Activated CD8-positive, alpha-beta memory T cell treated with anti-CD3 and anti-CD28 coated beads, Interleukin-2, amount 50 U/mL, for 4 hours (primary cell): ENCODE measurements at places on chromosomes 1 and 21.

- no peak for DNase-seq
These were observed 80.5 kb upstream of the PRMT6 start for GRCh38 chr1:106975944-106976343.

- DNase-seq, result peak; percentile 49
These were observed 15.4 kb downstream of the BTG2 start for GRCh38 chr1:203320591-203321272.

- no peak for DNase-seq
These were observed 5.3 kb upstream of the EVA1B start for GRCh38 chr1:36328713-36329112.

GRCh38 chr1:22826604-22827580 is 116.3 kb downstream of the EPHB2 start:
- no peak for DNase-seq

DNA sequence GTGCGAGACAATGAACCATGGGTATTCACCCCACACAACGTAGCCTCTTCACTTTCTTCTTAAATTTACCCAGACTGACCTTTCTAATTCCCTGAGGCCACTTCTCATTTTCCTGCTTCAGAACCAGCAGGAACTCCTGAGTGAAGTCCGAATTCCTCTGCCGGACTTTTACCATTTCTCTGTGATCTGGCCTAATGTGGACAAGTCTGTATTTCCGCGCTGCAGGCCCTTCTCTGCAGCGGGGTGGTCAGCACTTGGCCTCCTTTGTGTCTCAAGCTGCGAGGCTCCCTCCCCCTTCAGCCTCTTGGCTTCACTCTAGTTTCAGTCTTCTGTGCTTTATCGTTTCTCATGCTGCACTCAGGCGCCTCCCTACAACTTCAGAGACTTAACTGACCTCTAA is 9.4 kb upstream of the CTBS start:
- no peak for DNase-seq

DNA sequence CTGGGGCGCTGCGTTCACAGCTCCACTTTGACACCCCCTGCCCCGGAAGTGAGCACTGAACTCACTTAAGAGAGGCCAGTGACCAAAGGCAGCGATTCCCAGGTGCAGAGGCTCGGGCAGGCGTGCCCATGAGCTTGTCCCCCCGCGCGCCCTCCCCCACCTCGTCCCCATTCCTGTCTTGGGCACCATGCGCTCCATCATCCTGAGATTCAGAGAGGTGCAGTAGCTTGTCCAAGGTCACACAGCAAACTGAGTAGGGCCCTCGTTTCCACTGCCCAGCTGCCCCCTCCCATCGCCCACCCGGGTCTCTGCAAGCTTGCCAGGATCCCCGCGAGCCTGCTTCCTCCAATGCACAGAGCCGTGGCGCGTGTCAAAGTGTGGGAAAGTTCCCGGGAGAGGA is 68.0 kb downstream of the SYT2 start:
- DNase-seq, result no peak

- no peak for DNase-seq
These were observed 25.2 kb upstream of the CDCA8 start for GRCh38 chr1:37667023-37667671.

- no peak for DNase-seq
These were observed 653.4 kb downstream of the KCNT2 start for GRCh38 chr1:195954848-195955247.

- DNase-seq, result peak; percentile 4
These were observed 35.6 kb upstream of the LRRC3 start for GRCh38 chr21:44419679-44420078.

DNA sequence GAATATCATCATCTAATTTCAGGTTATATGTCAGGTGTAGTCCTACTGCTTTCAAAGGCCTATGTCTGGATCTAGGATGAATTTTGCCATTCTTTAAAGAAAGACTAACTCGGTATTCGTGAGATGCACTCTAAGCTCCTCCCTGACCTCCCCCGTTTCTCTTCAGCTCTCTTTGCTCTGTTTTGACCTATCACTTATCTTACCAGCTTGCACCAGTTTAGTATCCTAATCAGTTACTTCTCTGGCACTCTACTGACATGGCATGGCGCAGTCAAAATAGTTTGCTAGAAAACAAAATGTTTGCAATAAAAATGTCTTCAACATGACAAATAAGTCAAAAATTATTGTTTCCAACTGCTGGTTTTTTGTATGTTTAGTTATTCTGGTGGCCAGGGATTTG is 8.4 kb upstream of the SLC16A1 start:
- DNase-seq, result no peak

- peak; percentile 26 for DNase-seq
These were observed 250.2 kb upstream of the FGGY start for GRCh38 chr1:59046730-59047157.

GRCh38 chr1:7553042-7553690 is 217.9 kb upstream of the VAMP3 start:
- DNase-seq, result no peak

DNA sequence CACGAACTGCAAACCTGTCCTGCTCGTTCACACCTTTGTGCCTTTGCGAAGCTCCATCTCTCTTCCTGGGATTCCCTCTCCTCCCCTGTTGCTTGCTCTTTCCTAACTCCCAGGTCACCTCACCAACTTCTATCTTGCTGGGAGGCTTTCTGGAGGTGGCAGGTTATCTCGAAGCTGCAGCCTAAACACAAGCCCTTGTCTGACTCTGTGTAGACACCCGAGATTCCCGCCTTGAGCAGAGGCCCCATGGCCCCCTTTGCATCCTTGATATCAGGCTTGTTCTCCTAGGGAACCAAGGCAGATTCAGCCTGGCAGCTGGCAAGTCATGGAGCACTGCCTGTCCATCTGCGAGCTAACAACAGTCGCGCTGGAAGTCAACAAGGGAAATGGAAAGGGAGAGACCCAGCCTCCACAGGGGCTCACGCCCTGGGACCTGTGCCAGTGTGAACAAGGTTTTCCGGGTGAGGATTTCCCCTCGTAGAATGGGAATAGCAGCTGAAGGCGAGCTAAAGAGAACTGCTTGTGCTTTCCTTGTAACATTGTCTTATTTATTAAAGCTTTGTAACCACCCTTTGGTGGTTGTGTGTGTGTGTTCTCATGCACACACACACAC is 109.5 kb upstream of the JUN start:
- no peak for DNase-seq

GRCh38 chr1:20409012-20409411 is 77.0 kb downstream of the CAMK2N1 start:
- DNase-seq, result no peak

GRCh38 chr1:8523666-8524206 is 205.8 kb downstream of the SLC45A1 start:
- DNase-seq, result no peak

GRCh38 chr21:44049606-44050005 is 37.5 kb downstream of the TRAPPC10 start:
- no peak for DNase-seq

- no peak for DNase-seq
These were observed 75.0 kb downstream of the PTPN14 start for GRCh38 chr1:214476229-214476985.

DNA sequence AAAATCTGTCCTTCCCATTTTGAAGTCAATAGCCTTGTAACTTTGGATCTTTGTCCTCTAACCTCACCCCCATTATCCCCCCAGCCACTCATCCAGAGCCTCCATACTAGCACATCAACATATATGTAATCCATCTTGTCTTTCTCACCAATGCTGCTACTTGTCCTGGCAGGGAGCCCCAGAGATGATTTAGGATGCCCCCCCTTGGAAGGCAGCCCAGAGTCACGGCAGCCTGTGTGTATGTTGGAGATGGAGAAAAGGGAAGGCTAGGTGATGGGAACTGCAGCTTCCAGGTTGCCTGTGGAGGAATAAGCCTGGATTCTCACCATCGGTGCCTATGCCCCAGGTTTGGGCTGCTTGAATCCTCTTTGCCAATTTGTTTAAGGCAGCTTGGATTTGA is 51.7 kb upstream of the SCMH1 start:
- DNase-seq, result no peak

- no peak for DNase-seq
These were observed 19.8 kb downstream of the CAMTA1 start for GRCh38 chr1:6805004-6805416.

GRCh38 chr1:159509440-159510228 is 26.2 kb downstream of the OR10J5 start:
- DNase-seq, result no peak

DNA sequence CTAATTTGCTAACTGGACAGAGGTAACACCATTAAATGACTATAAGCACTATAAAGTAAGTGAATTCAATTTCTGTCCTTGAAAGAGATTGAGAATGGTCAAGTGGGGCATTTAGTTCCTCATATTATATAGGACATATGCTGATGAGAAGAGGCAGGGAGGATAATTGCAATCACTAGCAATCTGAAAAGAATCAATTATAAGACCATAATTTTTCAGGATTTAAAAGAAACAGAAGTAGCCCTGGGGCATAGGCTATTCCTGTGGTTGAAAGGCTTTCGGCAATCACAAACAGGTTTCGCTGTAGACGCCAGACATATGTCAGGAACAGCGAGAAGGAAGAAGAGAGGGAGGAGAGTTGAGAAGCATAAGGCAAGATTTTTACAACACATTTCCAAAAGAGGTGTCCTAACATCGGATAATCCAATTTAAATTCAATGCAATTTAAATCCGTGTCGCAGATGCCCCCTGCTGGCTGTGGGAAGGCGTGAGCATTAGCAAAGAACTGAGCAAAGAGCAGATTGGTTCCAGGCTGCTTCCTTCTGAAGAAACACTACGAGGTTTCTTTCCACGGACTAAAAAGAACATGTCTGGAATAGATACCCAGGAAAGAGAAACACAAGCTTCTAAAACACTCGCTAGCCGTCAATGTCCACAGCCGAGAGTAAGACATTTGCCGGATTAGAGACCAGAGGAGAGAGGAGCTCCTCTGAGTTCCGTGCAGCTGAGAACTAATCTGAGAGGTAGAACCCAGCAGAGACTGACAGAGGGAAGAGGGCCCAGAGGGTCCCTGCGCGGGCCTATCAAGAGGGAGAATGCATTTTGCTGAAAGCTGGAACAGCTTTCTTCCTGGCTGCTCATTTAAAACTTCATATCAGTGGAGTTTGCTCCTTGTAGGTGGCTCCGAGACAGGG is 27.9 kb downstream of the RGS5 start:
- DNase-seq, result peak; percentile 24

- DNase-seq, result no peak
These were observed 24.6 kb upstream of the NEK7 start for GRCh38 chr1:198132060-198132781.

- peak; percentile 18 for DNase-seq
These were observed at the start of gene VANGL1 for GRCh38 chr1:115641762-115642167. TSS of gene VANGL1 (plus strand) at chr1:115641970. CDS start at chr1:115651414, 9,444 bp downstream.

GRCh38 chr1:166174108-166174507 is 7.3 kb upstream of the FAM78B start:
- no peak for DNase-seq

GRCh38 chr1:34415140-34415539 is 238.4 kb downstream of the C1orf94 start:
- no peak for DNase-seq

DNA sequence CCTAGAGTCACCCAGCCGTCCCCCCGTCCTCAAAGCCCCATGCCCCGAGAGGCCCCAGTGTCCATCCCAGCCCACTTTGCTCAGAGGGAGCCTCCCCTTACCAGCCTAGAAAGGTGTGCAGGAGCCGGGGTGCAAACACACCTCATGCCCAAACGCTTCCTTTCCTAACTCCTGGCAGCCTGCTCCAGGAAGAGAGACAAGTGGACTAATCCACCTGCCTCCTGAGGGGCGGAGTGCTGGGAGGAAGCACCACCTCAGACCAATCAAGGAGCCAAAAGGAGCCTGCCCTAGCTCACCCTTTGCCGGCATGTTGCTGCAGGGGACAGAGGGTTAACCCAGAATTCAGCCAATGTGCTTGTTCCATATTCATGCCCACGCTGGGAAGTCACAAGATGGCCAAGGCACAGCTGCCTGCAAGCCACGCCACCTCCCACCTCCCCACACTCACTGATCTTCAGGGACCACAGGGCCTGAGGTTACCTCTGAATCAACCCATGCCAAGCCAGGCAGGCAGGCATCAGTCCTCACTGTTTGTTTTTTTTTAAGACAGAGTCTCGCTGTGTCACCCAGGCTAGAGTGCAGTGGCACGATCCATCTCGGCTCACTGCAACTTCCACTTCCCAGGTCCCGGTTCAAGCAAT is 27.8 kb downstream of the PLEKHA6 start:
- DNase-seq, result no peak

DNA sequence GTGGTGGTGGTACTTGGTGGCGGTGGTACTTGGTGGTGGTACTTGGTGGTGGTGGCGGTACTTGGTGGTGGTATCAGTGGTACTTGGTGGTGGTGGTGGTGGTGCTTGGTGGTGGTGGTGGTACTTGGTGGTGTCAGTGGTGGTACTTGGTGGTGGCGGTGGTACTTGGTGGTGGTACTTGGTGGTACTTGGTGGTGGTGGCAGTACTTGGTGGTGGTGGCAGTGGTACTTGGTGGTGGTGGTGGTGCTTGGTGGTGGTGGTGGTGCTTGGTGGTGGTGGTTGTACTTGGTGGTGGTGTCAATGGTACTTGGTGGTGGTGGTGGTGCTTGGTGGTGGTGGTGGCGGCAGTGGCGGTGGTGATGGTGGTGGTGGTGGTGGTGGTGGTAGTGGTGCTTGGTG is 20.2 kb downstream of the COQ8A start:
- DNase-seq, result no peak

- DNase-seq, result no peak
These were observed 191.3 kb downstream of the CACNA1E start for GRCh38 chr1:181674617-181675016.

DNA sequence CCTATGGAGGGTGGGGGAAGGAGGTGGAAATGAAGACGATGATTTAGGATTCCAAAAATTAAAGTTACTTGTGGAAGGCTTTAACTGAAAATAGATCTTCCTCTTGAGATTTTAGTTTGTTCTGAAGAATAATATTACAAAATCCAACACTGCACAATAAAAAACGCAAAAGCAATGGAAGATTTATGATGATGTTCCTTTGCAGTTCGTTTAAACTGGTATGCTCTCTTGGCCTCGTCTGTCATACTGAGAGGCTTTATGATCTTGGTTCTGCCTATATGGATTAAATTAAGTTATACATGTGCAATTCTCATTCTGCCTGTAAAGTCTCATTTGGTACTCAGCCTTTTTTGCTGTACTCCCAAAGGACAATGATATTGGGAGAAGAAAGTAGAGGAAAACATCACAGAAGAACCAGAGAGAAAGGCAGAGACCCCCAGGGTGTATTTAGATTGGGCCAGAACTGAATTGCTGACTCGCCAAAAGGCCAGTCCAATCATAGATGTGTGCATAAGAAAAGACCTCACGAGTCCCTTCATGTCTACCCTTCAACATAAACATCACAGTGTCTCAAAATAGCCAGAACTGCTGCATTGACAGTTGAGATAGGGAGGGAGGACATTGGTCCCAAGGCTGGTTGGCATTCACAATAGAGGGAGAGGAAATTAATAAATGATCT is 188.6 kb downstream of the GREM2 start:
- no peak for DNase-seq
